ENCODE measurements at places on chromosomes 7 and 10.

GRCh38 chr10:48494073-48494472 is 110.8 kb downstream of the ARHGAP22 start:
- DNase-seq: no peak

GRCh38 chr10:44245601-44245938 is 139.3 kb downstream of the CXCL12 start:
- DNase-seq: no peak

- DNase-seq: no peak
Measured at GRCh38 chr10:119517235-119518141, 25.0 kb downstream of the RGS10 start.

GRCh38 chr10:6068422-6068821 is 6.3 kb upstream of the IL2RA start:
- peak; percentile 29 for DNase-seq

- DNase-seq: no peak
Measured at GRCh38 chr7:43460733-43461348, 122.1 kb upstream of the STK17A start.

DNA sequence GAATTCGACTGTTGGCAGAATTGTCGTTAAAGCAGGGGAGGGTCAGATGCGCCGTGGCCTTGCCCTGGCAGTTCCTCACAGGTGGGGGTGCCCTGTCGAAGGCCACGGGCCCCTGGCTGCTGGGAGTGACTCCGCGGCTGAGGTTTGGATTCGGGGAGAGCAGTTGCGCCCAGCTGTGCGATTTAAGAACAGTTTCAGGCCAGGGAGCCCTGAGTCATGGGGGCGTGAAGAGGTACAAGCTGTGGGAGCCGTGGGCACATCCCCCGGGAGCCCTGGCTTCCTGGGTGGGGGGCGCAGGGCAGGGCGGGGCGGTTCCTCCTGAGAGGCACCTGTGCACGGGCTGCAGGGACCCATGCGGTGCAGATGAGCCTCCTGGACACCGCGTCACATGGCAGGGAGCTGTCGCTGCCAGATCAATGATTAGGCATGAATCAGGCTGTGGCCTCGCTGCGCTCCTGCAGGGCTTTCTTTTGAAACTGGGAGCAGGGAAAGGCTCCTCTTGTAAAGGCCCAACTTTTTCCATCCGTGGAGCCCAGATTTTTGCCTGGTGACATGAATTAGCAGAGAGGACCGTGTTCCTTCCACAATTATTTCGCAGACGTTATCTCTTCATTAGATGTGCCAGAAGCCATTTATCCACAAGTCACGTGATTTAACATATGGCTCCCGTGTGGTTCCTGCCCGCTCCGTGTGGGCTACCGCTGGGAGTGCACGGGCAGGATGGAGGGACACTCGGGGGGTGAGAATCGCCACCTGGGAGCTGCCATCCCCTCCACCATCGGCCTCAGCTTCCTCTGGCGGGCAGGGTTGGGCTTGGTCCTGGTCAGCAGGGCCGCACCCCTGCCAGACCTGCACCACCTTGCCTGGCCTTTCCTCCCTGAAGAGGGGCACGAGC is 918 bp downstream of the PWWP2B start:
- DNase-seq: peak; percentile 55

DNA sequence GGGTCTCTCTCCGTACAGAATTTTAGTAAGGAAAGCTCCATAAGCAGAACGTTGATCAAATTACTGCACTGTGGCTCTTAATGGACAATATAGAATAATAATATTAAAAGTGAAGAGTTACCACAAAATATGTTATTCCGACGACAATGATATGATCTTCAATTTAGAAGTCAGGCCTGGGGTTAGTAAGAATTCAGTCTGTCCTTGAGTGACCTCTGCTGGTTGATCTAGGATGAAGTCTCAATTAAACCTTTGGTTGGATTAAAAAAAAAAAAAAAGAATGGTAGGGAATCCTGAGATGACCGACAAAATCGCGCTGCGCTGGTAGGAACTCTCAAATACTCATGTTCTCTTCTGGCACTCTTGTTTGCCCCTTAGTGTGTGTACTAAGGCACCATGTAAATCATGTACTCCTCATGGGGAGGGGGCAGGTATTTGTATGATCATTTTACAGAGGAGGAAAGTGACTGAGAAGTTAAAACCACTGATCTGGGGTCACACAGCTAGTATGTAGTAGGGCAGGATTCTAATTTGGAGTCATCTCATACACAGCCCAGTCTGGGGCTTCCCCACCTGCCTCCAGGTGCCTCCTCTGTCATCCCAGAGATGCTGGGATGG is 161.3 kb upstream of the NPVF start:
- no peak for DNase-seq

GRCh38 chr7:98084631-98085030 is 22.0 kb upstream of the LMTK2 start:
- DNase-seq: no peak
